Stimulated activated CD8-positive, alpha-beta memory T cell treated with anti-CD3 and anti-CD28 coated beads, Interleukin-4, amount 100 ng/mL, for 4 hours (primary cell): ENCODE measurements at places on chromosomes 7 and 10.

DNA sequence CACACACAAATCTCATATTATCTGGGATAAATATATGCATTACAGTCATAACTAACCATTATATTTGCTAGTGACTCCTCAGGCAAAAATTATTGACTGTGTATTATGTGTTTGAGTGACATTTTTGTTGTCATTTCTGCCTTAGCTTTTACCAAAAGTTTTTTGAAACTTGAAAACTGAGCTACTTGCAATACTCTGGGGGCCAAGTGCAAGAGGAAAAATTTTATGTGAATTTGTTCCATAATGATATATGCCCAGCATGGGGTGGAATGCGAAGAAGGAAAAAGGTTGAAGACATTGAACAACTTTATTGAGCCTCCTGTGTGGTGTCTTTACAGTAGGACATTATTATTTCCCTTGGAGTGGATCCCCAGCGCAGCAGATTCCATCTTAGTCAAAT, 176.8 kb upstream of the FERD3L start:
- no peak for DNase-seq

DNA sequence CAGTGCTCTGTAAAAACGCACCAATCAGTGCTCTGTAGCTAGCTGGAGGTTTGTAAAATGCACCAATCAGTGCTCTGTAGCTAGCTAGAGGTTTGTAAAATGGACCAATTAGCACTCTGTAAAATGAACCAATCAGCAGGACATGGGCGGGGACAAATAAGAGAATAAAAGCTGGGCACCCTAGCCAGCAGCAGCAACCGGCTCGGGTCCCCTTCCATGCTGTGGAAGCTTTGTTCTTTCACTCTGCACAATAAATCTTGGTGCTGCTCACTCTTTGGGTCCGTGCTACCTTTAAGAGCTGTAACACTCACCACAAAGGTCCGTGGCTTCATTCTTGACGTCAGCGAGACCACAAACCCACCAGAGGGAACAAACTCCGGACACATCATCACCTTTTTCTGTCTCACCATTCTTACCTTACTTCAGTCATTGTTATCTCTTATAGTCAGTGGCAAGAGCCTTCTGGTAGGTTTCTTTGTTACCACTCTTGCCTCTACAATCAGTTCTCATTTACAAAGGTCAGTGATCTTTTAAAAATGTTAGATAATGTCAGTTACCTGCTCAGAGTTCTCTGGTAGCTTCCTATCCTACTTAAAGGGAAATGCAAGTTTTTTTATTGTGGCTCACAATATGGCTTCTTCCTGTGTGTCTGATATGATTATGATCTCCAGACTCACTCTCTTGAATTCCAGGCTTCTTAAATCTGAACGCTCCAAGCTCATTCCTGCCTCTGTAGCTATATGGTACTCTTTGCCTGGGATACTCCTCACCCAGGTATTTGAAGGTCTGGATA, 4.5 kb downstream of the STAM start:
- peak; percentile 12 for DNase-seq

DNA sequence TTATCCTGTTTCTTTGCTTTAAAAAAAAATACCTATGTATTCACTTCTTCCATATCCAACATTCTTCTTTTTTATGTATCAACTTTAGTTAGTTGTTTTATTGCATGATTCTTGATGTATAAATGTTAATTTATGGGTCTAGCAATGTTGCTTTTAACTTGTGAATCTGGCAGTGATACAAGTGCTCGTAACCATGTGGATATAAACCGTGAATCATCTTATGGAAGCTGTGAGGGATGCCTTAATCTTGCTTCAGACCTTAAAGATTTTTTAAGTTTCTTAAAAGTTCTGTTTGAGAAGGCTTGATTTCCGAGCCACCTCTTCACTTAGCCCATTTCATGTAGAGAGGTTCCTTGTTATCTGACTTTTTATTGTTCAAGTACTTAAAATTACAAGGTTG, 25.9 kb downstream of the HELLS start:
- DNase-seq = no peak

DNA sequence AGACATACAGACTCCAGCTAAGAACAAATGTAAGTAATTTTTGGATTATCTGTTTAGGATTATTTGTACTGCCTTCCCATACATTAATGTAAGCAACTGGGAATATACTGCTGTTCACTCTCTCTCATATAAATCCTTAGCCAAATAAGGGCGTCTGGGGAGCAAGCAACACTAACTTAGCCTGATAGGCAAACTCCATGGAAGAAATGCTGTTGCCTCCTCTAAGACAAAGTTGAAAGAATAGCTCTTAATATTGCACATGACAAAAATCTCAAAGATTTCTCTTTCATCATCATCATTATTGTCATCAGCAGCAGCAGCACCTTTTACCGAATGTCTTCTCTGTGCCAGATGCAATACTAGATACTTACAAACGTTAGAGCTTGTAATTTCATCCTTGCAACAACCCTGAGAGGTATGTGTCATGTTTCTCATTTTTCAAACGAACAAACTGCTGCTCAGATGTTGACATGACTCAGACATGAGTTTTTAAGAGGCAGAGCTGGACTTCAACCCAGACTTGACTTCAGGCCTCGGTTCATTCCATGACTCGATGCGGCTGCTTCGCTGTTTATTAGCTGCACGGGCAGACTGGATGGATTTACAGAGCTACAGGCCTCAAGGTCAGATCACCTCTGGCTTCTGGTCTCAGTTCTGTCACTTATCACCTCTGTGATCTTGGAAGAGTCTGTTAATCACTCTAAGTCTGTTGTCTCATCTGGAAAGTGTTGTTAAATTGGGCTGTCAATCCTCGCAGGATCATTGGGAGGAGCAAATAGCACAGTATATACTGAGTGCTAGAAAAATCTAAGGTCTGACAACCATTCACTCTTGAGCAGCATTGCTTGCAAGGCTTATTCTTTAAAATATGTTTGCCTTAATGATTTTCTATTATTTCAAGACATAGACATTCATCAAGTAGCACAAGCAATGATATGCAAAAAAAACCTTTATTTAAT, 126.3 kb upstream of the CELF2 start:
- no peak for DNase-seq

DNA sequence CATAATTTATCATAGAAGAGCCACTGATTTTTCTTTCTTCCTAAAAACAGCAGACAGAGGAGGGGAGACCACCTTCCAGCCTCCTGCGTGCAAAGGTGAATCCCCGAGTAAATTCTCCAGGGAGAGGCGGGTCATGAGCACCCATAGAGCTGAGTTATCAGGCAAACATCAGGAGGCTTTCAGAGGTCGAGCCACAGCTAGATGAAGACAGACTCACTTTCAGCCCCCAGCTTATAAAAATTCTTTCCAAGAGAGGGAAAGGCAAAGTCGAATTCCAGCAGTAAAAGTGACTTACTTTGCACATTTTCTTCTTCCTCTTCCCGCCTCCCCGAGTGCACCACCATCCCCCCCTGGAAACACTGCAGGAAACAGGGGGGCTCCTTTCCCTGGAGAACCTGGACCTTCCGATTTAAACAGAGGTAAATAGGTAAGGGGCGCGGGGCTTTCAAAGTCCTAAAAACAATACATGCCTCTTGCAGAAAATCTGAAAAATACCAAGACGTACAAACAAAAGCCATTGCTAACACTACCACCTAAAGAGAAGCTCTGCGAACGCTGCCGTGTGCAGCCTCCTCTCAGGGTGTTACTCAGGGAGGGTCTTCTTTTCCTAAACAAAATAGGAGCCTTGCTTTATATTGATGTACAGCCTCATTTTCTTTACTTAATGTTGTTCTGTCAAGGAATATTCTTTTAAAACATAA, 163.8 kb downstream of the SVIL start:
- DNase-seq = no peak

DNA sequence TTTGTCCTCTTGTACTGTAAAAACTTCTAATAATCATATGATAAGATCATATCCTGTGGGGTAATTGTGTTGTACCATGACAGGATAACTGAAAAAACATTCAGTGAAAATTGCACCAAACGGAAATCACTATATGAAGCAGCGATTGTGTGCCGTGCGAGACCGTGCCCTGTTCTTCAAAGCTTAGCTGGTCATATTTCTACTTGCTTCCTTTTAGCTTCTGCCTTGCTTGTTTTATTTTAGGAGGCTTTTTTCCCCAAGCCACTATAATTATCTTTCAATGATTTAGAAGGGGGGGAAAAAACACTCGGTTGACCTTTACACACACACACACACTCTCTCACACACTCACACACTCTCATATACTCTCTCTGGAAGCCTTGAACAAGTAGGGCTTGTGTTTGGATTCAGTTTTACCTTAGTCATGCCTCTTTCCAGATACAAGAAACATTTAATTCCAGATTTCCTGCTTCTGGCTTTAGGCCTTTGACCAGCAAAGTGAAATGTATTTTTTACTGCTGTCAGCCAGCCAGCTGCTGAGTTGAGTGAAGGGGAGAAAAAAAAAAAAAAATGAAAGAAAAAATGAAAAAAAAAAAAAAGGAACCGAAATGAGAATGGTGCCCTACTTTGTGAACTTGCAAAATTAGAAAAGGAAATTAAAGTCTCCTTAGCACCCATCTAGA, 181.4 kb downstream of the ARID5B start:
- DNase-seq = no peak

DNA sequence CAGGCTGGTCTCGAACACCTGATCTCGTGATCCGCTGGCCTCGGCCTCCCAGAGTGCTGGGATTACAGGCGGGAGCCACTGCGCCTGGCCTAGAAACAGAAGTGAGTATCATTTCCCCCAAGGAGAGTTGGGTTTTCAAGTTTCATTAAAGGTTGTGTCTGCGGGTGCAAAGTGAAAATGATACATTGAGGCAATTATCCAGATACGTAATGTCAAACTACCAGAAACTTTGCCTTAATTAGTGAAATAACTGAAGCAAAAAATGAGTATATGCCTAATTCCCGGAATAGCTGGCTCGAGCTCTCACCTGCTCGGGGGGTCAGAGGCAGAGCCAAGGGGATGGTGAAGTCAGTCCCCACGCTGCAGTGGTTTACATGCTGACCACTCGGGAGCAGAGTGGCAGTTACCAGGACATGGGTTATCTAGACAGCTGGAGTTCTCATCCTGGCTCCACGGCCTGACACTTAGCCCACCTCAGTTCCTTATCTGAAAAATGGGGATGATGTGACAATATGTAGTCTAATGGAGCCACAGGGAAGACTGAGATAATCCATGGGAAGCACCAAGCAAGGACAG, 25.5 kb downstream of the CHST15 start:
- no peak for DNase-seq

DNA sequence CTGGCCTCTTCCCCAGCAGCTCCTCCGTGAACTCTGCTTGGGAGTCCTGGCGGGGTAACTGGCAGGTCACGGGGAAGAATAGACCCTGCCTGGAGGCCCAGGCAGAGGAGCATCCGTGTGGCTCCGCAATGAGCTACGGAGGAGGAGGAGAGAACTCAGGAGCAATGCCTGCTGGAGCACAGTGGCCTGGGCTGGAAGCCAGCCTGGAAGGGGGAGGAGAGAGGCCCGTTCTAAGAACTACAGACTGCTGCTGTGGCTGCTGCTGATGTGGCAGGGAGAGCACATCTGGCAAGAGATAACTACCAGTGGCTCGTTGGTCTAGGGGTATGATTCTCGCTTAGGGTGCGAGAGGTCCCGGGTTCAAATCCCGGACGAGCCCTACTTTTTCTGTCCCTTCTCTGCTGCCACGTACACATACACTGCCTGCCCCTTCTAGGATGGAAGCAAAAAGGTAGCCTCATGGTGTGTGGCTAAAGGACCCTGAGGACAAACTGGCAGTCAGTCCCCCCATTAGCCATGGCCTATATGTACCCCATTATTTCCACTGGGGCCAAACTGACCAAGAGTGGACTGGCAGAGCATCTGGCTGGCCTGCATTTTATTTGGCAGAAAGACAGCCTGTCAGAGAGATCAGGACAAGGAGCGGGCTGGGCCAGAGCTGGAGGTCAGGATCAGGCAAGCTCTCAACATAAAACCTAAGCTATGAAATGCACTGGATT, 7.7 kb upstream of the OPN1SW start:
- no peak for DNase-seq

- no peak for DNase-seq
These were observed 29.7 kb downstream of the IMMP2L start for GRCh38 chr7:111532625-111533024.

- no peak for DNase-seq
These were observed 84.0 kb downstream of the XRCC2 start for GRCh38 chr7:152591976-152592375.

DNA sequence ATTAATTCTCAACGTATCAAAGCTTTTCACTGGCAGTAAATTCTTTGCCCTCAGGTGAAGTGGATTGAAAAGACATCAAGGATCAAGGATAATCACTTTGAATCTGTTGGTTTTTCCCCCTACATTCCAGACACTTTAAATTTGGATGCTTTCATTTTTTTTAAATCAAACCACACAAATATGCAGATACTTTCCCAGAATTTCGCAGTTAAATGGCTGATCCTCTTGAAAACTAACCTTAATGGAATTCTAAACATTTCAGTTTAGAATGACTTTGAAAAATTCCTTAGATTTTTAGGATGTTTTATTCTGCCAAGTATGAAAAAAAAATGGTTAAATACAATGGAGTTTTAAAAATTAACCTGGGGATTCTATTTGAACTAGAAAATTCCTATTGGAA, 325.9 kb downstream of the GFRA1 start:
- no peak for DNase-seq

GRCh38 chr7:80826520-80827238, 92.2 kb downstream of the SEMA3C start:
- no peak for DNase-seq

GRCh38 chr10:33122014-33122809, 164.2 kb upstream of the ITGB1 start:
- no peak for DNase-seq

DNA sequence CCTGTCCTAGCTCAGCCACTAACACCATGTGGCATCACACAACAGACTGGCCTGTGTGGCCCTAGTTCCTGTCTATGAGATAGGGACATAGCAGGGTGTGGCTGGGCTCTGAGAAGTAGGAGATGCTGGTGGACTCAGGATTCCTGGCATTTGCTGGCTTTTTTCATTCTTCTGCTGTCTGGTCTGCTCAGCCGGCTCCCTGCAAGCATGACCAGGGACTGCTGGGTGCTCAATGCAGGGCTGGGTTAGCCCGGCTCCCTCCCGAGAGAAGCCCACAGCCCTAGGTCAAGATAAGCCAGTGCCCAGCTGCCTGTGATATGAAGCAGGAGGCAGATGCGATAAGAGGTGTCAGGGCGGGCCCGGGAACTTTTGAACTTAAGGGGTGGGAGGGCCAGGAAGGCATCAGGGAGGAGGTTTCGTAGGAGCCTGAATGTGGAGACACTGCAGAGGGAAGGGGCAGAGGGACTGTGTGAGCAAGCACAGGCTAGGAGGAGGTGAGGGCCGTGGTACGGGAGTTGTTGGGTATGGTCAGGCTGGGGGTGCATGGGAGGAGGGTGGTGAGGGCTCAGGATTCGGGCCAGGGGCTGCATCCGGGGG, 3.5 kb downstream of the AQP1 start:
- no peak for DNase-seq

DNA sequence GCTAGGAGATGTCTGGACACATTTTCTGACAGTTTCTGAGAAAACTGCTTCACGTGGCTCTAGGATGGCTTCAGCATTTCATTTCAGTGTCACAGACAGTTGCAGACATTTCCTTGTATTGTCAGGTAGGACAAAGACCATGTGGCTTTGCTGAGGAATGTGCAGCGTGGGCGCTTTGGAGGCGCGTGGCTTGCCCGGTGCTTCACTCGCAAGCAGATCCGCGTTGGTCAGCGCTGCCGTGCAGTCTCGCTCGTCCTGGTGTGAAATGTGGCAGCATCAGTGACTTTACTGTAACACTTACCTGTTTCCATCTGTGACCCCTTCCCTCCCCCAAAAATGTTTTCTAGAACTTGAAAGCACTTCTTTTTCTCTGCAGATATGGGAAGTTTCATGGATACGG, 340.5 kb downstream of the SDK1 start:
- no peak for DNase-seq

- no peak for DNase-seq
These were observed 79.6 kb downstream of the CREM start for GRCh38 chr10:35206274-35206673.
